Right renal pelvis (tissue), 4 donors: ENCODE measurements at places on chromosomes 2 and 18.

DNA sequence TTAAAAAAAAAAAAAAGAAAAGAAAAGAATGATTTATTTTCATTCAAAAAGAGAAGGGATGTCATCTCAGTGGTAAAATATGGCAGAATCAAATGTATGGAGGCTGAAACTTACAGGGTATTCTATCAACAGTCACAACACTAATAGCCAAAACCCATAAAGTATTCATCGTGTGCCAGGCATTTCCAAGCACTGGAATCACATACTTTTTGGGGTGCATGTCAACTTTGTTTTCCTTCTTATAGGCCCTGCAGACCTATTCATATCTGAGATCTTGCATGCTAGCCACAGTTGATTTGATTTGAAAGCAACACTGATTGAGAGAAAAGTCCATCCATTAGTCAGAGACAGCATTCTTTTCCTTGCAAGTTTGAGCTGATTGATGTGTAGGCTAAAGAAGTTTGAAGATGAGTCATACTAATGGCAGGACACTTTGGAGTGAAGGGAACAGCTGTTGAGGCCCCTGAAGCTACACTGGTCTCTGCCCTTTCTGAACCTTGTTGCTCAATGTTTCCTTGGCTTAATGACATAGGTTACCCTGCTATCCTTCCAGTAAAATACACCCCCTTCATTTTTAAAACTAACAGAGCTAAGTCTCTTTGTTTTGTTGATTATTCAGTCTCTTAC, 22.0 kb downstream of the KATNAL2 start:
- DNase-seq = no peak

DNA sequence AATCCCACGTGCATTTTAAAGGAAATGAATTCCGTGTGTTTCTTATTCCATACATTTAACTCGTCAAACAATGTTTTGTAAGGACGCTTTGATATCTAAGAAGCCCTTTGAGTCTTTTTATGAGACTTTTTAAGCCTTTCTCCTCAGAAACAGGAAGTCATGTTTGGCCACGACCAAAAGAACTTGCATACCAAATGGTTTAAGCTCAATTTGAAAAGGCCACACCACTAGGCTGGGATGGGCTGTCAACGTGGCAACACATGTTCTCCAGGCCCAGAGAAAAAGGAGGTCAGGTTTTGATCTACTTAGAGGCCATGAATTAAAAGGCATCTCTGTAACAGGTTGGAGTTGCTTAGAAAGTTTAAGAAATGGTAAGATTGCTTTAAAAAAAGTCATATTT, 441.8 kb downstream of the CMPK2 start:
- no peak for DNase-seq

DNA sequence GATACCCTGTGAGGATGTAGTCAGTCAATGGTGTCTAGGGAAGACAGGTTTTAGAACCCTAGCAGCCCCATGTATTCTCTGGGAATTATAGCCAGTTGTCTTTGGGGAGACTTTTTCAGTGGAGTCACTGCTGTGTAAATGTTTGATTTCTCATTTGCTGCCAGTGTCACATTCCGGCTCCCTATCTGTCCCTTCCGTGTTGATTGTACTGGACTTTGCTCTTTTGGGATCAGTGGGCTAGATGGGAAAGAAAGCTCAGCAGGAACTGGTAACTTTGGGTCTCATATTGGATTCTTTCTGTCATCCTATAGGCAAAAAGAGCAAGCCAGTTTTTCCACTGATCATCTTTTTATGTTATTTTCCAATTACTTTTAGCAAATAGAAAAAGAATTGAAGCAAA, 70.1 kb downstream of the GTF3C3 start:
- DNase-seq = no peak

- DNase-seq = no peak
Measured at GRCh38 chr2:151852260-151853069, 24.2 kb upstream of the ARL5A start.

DNA sequence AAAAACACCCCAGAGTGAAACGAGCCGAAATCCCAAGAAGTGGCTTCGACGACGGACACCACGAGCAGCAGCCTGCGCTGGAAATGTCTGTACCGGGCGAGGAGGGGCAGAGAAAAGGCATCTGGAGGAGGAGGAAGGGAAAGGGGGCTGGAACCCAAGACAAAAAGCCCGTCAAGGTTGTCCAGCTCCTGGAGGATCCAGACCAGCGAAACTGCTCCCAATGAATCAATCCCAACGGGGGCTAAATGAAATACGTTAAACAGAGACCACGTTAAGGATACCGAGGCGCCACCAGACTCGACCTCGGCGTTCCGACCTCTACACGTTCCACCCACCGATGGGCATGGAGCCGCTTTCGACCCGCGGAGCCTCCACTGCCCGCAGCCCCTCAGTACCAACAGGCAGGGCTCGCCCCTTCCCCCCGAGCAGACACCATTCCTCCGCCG, 400 bp downstream of the CCDC88A start:
- no peak for DNase-seq

DNA sequence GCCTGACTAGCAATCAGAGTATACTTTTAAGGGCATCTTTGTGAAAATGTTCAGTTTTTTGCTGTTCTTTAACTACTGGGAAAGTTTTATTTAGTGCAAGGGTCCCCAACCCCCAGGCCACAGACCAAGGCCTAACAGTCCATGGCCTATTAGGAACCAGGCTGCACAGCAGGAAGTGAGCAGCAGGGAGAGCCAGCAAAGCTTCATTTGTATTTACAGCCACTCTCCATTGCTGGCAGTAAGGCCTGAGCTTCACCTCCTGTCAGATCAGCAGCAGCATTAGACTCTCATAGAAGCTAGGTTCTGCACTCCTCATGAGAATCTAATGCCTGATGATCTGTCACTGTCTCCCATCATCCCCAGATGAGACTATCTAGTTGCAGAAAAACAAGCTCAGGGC, 17.1 kb upstream of the NR4A2 start:
- DNase-seq = no peak

DNA sequence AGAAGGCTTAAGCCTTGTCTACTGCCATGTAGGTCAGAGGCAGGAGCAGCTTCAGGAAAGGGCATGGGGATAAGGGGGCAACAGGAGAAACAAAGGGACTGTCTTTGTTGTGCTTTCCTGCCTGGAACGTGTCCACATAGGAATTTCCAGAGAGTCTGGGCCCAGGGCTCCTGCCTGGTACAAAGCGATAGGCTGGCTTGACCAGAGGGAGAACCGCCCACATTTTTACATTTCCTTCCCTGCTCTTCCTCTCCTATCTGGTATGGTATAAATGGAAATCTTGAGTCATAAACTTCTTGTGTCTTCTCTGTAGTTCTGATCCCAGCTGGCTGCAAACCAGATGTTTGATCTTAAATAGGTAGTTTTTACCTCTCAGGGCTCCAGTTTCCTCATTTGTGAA, 414.8 kb downstream of the HRH4 start:
- no peak for DNase-seq

DNA sequence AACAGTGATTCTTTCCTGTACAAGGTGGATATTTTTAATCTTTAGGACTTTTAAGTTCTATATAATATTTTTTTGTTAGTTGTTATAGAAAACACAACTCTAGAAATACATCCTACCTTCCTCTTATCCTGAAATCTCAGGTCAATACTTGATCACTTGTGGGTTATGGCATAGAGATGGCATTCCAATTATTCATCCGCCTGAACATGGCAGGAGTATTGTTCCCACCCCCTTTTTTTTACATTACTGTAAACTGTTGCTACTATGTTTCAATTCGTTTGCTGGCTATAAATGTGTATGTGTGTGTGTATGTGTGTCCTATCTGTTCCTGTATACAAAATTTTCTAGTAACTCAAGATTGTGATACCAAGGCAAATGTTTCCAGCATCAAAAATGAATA, 43.3 kb upstream of the FN1 start:
- no peak for DNase-seq

DNA sequence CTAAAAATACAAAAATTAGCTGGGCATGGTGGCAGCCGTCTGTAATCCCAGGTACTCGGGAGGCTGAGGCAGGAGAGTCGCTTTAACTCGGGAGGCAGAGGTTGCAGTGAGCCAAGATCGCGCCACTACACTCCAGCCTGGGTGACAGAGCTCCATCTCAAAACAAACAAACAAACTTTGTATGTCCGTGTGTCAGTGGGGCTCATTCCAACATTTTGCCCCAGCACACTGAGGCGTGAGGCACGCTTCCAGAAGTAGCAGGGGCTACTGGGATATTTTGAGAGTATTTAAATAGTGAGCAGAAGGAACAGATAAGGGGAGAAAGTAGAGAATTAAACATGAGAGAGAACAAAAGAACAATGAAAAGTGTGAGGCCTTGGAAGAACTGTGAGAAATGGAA, 83.3 kb upstream of the TANK start:
- no peak for DNase-seq

- DNase-seq = no peak
Measured at GRCh38 chr2:172437419-172438341, 10.3 kb downstream of the ITGA6 start.

GRCh38 chr2:88074854-88075292, 7.2 kb downstream of the SMYD1 start:
- no peak for DNase-seq

DNA sequence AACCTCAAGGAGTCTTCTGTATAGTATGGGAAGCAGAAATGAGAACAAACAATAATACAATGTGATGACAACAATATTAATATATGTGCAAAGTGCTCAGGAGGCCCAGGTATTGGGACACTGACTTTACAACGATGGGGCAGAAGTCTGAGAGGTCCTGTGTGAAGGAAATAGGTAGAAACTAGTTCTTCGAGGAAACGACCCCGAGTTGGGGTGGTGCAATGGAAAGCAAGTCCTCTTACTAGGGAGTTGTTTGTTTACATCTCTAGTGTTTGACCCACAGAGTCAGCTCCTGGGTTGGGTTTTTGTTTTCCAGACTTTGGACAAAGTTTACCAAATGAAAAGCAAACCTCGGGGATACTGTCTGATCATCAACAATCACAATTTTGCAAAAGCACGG, 16.2 kb downstream of the CASP8 start:
- DNase-seq = no peak

GRCh38 chr2:201975434-201975833, 58.2 kb upstream of the FZD7 start:
- no peak for DNase-seq

- no peak for DNase-seq
Measured at GRCh38 chr2:238087211-238087610, 12.9 kb upstream of the ESPNL start.

GRCh38 chr2:120373424-120373823, 27.5 kb downstream of the INHBB start:
- DNase-seq = no peak

GRCh38 chr2:32732912-32733472, 105.1 kb downstream of the TTC27 start:
- DNase-seq = no peak

DNA sequence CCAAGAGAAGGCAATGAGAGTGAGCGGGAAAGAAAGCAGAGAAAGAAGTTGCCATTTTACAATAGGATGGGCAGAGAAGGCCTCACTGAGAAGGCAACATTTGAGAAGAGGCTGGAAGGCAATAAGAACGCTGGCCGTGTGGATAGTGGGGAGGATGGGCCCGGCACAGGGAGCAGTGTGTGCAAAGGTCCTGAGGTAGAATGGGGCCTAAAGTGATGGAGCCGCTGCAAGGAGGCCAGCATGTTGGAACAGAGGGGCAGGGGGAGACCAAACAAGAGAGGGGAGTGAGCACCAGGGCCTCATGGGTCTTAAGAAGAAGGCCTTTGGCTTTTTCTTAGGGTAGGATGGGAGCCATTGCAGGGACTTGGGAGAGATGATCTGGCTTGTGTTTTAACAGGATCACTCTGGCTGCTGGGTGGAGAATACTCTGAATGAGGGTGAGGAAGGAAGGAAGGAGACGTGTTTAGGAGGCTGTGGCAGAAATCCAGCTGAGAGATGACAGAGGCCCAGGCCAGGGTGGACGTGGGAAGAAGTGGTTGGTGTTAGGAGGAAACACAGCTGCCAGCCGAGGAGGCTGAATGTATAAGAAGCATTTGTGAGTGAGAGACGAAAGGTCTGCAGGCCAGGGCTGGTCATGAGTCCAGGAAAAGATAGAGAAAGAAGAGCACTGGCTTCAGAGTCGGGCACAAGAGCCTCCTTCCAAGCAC, 159.8 kb downstream of the KLHL29 start:
- no peak for DNase-seq

DNA sequence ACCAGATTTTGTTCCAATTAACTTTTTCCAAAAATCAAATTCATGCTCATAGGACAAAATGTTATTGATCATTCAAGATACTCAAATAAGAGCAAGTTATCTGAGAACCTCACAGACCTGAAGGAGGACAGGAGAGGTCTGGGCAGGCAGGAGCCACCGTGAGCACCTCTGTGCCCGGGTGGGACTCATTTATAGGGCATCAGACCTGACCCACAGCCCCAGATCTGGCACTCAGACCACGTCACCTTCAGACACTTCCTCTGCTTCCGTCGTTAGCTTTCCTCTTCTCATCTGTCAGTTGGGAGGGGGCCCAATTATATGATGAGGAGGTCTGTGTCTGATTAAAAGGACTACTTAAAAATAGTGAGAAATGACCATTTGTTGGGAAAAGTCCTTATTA, 169.4 kb downstream of the EIPR1 start:
- no peak for DNase-seq

DNA sequence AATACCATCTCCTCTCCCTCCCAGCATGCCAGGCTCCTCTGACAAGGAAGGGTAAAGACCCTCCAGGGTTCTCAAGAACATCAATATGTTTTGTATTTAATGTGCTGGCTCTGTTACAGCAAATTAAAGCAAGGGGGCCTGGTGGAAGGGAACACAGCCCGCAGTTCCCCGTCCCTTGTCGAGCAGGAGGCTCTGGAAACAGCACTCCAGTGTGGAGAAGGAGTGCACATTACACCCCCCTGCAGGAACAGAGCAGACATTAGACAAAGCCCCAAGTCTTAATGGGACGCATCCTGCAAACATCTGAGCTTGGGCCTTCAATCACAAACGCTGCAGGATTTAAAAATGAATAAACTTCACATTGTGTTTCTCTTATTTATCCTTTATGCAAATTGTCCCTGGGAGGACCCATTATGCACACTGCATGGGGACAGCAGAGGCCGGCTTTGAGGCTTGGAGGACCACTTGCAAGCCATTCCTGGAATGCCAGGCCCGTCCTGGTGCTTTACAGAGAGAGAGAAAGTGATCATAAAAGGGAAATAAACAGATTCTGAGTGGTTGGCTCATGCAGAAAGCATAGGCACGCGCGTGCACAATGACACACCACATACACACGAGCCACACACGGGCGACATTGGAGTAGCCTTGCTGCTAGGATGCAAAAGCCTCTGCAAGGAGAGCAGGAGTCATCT, 328.7 kb downstream of the SMAD2 start:
- no peak for DNase-seq

GRCh38 chr2:212448698-212449097, 89.9 kb downstream of the ERBB4 start:
- no peak for DNase-seq

- DNase-seq = no peak
Measured at GRCh38 chr2:131641414-131642206, 113.9 kb downstream of the CCDC74A start.

DNA sequence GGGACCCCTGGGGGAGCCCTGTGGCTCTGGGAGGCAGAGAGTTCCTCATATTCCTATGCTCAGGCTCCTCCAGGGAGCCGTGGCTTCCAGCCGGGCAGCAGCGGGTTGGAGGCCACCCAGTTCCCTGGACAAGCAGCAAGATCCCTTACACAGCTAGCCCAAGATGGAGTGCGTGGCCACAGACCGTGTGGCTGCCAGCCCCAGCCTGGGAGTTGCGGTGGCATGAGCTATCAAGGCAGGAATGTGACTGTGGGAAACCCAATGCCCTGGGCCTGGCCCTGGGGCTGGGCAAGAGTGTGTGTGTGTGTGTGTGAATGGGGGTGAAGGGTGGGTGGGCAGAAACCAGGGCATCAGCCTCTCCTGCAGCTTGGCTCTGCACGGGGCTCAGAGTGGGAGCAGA, 130.5 kb downstream of the DYSF start:
- no peak for DNase-seq
